ENCODE measurements at places on chromosomes 3 and 15.

DNA sequence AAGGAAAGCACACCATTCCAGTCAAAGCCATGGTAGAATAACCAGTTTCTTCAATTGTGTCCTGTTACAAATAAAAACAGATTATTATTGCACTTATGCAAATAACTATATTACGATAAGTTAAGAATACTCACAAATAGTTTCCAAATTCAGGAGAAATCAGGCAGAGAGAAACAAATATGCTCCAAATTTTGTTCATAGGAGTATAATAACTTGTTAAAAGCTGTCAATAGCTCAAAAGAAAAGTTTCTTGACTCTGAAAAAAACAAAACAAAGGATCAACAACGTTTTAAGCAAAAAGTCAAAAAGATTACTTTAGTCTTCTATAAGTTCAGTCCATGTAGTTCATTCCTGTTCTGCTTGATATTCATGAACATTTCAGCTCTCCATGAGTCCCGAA, 59.7 kb upstream of the BDH1 start:
- DNase-seq = no peak

DNA sequence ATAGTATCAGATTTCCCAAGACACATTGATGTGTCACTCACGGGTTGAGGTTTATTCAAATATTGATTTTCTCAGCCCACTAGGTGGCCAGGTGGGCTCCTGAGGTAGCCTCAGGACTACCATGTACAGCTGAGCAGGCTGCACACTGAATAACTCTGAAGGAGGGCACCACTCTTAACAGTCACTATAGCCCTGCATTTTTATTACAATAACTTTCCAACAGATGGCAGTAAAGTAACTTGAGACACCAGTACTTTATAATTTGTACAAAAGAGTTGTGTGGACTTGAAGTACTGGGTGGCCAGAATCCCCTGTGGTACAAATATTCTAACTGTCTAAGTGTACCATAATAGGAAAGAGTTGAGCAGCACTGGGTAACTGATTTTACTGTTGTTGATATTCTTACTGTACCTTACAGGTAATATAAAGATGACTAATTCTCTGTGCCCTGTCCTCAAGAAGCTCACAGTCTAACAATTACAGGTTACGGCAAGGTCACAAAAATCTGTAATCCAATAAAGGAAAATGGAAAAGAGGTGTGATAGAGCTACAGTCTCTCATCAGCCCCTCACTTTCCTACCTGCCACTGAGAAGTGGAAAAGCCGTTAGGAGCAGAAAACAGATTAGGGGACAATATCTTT, 76.0 kb downstream of the ETFA start:
- DNase-seq = no peak

GRCh38 chr15:92879949-92880725, 20.0 kb upstream of the CHD2 start:
- no peak for DNase-seq

- DNase-seq = no peak
These were observed 134.5 kb downstream of the MEX3B start for GRCh38 chr15:81911022-81911971.

All from effector memory CD4-positive, alpha-beta T cell (primary cell).